Stimulated activated CD4-positive, alpha-beta T cell treated with anti-CD3 and anti-CD28 coated beads, Interleukin-4, amount 100 ng/mL, for 1 hour (primary cell): ENCODE measurements at places on chromosomes 7 and 10.

- no peak for DNase-seq
These were observed 18.3 kb downstream of the C7orf25 start for GRCh38 chr7:42893346-42894240.

DNA sequence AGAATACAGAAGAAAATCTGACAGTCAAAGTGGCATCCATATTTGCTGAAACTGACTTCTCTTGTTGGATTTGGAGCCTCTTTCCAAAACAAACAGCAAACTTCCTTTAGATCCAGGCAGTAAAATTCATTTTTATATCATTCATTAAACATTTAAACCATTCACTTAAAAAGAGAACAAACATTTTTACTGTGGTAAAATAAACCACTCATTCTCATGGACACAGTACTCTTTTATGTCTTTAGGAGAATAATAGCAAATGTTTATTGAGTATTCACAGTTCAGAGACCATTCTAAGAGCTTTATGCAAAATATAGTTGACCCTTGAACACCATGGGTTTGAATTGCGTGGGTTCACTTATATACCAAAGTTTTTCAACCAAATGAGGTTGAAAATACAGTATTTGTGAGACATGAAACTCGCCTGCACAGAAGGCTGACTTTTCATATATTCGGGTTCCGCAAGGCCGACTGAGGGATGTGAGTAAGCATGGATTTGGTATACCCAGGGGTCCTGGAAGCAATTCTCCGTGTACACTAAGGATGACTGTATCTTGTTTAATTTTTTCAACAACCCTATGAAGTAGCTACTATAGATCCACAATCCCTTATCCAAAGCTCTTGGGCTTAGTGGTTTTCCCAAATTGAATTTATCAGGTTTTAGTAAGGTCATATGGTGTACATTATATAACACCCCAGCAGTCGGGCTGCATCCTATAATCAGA, 49.1 kb downstream of the ATXN7L1 start:
- no peak for DNase-seq

- DNase-seq, result no peak
These were observed 114.8 kb downstream of the FAM53B start for GRCh38 chr10:124629415-124629814.

GRCh38 chr10:124372899-124373298, 45.8 kb downstream of the OAT start:
- DNase-seq, result no peak
